Effector memory CD8-positive, alpha-beta T cell (primary cell): ENCODE measurements at places on chromosomes 16 and 17.
A peak's percentile ranks its signal among the peaks of the same experiment; 100 is the strongest.

DNA sequence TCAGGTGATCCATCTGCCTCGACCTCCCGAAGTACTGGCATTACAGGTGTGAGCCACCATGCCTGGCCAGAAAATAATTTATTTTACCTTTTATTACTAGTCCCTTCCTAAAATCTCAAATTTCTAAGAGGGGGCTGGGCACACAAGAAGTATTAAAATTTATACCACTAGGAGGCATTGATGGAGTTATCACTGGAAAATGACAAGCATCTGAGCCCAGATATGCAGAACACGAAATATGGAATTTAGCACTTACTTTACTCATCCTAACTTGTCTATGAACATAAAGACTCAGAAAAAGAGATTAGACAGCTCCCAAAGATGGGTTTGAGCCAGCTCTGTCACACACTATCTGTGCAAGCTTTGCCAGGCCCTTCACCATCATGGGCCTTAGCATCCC, 46.4 kb downstream of the STAT5A start:
- DNase-seq = no peak

DNA sequence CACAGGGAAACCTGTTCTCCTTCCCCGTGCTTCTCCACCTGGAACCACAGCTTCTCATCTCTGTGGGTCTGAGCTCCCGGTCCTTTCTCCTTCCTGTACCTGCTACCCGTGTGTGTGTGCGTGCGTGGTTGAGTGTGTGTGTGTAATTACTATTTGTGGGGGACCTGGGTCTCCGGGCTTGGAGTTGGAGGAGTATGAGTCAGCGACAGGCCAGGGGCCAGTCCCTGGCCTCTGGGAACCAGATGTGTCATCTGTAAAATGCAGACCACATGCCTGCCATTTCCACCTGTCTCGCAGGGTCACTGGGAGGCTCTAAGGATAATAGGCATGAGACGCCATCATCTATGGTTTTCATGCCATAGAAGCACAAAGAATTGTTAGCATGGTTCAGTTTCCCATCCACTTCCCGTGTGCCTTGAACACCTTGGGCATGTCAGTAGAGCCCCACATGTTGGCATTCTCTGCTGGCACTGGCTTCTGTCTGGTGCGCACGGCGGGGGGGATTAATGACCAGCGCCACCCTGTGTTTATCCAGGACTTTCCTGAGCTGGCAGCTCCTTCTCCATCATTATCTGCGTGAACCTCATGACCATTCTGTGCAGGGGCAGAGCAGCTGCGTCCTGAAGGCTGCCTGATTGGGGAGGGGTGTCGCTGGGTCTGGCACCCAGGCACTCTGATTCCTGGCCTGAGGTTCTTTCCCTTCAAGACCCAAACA, 1.5 kb downstream of the ZNF205 start:
- no peak for DNase-seq

- no peak for DNase-seq
Measured at GRCh38 chr17:15340966-15341365, 431 bp downstream of the TEKT3 start.

DNA sequence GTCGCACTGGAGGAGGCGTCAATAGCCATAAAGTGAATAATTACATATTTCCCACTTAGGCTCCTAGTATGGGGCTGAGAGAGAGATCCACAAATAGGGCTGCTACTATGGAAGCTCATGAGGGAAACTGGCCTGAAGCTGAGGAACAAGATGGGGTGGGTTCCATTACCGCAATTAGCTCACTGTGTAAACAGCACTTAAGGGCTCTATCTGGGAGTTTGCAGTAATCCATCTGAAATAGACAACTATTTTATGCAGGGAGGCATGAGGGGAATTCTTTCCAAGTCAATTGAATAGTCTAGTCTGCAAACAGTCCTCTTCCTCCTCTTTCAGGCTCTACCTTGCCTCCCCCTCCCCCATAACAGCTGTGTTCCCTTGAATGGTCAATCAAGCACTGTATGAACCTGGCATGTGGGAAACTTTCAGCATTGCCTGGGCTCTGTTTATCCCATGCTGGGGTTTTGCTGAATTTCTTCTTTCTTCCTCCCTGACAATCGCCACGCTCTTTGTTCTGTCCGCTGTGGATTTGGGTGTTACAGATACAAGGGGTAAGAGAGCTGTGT, 56.1 kb upstream of the MAF start:
- no peak for DNase-seq

- peak; percentile 44 for DNase-seq
Measured at GRCh38 chr16:1825864-1826690, 548 bp downstream of the HAGH start.

DNA sequence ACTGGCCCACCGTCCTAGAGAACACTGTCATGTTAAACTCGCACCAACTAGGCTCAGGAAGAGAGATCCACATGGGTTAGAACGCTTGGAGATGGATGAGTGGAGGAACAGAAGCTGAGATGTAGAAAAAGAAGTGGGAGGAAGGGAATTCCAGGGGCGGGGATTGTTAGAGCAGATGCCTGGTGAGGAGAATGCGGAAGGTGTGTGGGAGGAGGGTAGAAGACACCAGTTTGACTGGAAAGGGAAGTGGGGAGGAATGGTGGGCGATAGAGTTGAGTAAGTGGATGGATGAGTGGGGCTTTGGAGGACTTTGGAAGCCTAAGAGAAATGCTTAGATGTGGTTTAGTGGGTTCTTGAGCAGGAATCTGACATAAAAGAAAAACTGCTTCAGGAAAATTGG, 37.4 kb downstream of the DHX38 start:
- no peak for DNase-seq

GRCh38 chr16:84616515-84616914, 1.4 kb downstream of the COTL1 start:
- DNase-seq = no peak

DNA sequence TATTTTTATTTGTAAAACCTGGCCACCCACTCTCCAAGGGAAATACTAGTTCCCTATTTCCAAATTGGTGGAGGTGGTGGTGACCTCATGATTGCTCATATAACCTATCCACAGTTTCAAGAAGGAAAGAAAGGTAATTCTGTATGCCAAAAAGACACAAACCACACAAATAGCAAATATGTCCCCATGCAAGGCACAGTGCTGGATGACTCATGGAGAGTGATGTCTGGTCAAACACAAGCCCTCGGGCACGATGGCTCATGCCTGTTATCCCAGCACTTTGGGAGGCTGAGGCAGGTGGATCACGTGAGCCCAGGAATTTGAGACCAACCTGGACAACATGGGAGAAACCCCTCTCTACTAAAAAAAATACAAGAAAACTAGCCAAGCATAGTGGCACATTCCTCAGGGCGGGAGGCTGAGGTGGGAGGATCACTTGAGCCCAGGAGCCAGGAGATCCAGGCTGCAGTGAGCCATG, 64.2 kb downstream of the GNA13 start:
- no peak for DNase-seq

- DNase-seq = no peak
Measured at GRCh38 chr17:62600805-62601204, 26.7 kb upstream of the MRC2 start.

DNA sequence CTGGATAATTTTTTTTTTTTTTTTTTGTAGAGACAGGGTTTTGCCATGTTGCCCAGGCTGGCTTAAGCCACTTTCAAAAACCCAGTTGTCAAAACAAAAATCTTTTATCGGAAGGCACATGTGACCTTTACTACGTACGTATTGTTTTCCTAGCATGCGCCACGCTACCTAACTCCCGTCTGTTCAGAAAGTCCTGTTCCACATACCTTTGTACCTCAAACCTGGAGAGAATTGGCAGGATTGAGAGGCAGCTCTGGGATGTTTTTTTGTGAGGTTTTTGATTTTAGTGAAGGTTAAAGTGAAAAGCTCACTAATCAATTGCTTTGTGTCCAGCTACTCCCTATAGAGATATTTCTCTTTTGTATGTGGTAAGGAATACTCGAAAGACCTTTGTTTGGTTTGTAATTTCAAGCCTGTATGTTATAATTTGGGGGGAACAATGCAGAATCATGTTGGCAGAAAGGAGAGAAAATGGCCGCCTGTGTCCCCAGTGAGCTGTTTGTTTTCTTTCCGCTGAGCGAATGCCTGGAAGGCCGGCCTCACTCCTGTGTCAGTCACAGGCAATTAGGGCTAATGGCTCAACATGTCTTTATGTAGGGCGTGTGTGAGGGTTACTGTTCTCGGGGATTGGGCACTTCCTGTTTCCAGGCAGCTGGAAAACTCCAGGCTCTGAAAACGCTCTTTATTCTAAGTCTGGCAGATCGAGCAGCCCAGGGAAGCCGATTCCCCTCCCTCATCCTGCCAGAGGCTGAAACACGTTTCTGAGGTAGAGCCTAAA, 60.8 kb upstream of the CLEC18A start:
- no peak for DNase-seq

GRCh38 chr16:17013038-17013437, 457.7 kb downstream of the XYLT1 start:
- no peak for DNase-seq

GRCh38 chr17:79951361-79952264, 84.1 kb downstream of the TBC1D16 start:
- no peak for DNase-seq

DNA sequence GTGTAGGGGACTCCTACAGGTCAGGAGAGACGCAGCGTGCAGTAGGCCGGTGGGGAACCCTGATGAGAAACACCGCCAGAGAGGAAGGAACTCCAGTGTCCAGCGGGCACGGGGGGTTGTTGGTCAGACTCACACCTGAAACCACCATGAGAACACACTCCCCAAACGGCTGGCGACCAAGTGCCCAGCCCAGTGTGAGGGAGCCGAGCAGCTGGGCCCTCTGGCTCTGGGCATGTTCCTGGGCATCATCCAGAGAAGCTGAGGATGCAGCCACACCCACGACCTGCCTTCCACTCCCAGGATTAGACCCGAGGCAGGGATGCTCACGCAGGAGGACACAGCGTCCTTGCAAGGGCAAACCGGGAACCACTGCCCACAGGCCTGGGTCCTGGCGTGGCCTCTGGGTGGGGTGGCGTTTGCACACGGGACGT, 108.3 kb upstream of the ZNF750 start:
- no peak for DNase-seq

- DNase-seq = no peak
Measured at GRCh38 chr16:11046382-11046931, 102.1 kb downstream of the CLEC16A start.

DNA sequence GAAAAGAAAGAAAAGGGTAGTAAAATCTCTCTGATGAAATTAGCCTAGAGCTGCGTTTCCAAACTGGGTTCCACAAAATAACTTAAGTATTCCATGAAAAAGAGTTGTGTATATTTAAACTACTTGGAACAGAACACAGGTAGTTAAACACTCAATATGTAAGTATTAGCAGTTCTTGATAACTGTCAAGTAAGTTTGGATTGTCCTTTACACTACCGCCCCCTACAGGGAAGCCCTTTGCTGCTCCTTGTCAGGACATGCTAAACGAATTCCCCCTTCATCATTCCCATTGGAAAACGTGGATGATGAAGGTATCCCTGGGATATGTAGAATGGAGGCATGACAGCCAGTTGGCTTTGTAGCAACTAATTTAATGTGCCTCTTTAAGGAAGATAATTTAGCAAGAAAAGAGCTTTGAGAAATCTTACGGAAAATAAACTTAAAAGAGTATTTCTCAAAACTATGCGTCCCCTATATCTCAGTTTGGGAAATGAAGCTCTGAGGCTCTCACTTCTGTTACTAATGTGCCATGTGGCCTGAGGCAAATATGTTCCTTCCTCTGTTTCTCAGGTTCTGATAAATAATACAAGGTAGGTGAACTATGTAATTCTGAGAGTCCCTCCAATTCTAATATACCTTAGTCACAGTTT, 18.8 kb downstream of the NCBP3 start:
- peak; percentile 84 for DNase-seq

- DNase-seq = no peak
Measured at GRCh38 chr16:48574140-48574539, 35.8 kb downstream of the N4BP1 start.

GRCh38 chr17:4845118-4845517, 12.0 kb downstream of the MINK1 start:
- no peak for DNase-seq

DNA sequence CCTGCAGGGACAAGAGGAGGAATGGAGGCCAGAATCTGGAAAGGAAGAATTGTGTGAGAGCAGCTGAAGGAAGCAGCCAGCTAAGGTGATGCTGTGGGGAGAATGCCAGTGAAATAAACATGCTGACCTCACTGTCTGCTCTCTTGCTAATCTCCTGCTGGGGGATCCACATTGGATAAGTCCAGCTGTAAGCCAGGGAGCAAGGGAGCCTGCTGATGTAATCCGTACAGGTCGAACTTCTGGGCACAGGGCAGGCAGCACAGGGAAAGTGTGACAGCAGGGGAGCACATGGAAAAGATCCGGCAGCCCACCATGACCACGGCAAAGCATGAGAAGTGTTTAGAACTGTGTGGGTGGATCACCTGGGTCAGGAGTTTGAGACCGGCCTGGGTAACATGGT, 7.5 kb upstream of the XPO6 start:
- DNase-seq = no peak

GRCh38 chr17:35726127-35726952, 5.1 kb upstream of the RASL10B start:
- no peak for DNase-seq

DNA sequence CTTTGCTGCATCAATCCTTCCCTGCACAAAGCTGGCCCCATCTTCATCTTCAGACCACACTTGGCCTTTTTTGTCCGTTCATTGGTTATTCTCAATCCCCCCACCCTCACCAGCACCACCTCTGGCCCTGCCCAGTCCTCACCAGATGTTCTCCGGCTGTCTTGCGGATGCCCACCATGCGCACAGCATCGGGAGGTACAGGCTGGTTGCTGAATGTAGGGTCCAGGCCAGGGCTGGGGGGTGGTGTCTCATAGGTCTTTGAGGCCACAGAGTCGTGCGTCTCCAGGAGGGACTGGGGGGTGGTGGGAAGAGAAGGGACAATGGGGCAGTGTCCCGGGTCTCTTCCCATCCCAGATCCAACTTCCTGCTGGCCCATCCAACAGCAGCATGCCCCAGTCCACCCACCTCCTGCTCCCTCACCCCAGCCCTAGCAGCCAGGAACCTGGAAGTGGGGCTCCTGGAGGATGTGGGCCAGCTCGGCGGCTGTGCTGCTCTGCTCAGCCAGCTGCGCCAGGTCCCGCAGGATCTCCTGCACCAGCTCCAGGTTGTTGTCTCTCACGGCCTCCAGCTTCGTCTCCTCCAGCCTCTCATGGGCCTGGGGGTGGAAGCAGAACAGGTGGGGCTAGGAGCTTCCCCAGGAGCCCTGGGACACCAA, 24.4 kb downstream of the MPP2 start:
- DNase-seq = no peak

DNA sequence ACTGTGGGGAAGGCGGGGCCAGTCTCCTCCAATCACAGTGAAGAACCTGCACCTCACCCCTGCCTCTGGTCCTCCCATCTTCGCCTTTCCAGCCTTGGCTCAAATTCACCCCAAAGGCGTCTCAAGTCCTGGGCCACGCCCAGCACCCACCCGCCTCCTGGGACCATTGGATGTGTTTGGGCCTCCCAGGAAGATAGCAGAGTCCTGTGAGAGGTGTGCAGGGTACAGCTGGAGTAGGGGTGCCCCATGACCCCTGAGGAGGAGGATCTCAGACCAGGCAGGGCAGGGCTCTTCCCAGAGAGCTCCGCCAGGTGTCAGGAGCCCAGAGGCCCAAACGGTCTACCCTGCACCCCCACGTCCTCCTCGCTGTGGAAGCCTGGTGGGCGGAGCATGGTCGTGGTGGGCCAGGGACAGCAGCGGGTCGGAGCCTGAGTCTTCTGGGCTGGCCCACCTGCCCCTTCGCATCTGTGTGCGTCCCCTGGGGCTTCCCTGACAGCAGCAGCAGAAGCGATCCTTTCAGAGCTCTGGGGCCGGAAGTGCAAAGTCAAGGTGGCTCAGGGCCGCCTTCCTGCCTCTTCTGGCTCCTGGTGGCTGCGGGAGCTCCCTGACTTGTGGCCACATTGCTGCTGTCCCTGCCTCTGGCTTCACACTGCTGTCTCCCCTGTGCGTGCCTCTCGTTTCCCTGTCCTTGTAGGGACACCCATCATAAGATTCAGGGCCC, 34.9 kb upstream of the ZNF469 start:
- no peak for DNase-seq
